Gastroesophageal sphincter (tissue), 4 donors: ENCODE measurements at places on chromosomes 2 and 18.

- ATAC-seq = no peak
Measured at GRCh38 chr2:72139874-72140620, 7.6 kb downstream of the CYP26B1 start.

DNA sequence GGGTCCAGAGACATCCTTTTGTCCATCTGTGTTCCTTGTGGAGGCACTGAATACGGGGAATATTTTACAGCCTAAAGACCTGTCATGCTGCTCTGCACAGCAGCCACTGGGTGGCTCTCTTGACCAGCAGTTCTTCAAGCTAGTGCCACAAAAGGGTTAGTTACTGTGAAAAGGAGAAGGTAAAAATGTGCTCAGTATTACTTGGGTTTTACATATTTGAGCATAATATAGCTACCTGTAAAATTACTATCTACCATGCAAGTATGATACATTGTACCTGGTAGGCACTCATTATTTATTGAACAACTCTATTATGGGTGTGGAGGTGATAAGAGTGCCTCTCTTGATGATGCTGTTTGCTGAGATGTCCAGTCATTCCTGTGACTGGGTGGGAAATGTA, 23.6 kb downstream of the FZD5 start:
- peak; percentile 61 for ATAC-seq

DNA sequence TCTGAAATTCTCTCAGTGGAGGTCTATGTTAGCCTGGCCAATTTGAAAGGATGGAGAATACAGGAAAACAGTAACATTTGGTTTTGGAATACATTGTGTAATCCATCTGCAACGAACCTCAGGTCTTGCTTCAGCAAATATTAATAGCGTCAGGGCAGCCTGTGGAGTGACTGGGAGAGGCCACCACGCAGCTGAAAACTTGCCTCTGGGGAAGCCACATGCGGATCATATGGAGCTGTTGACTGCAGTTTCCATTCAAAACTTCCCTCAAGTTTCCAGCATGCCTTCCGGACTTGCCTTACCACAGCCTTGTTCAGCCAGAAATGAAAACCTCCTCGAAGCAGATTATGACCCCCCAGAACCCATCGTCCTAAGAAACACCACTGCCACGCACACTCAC, 25.7 kb downstream of the BCL11A start:
- no peak for ATAC-seq

DNA sequence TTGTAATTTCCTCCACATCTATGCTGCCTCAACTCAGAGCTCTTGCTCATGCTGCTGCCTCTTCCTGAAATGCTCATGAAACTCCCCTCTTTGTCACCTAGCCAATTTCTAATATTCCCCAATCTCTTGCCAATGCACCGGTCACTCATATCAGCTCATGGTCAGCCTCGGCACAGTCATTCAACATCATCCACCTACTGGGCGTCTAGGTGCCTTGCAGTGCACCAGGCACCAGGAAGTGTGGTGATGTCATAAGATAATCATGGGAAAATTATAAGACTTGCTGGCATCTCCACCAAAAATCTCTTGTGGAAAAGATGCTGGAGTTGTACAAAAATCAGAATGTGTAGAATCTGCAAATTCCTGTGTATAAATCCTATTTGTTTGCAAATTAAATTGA, 52.6 kb upstream of the RAB27B start:
- no peak for ATAC-seq

GRCh38 chr2:44620189-44620990, 258.6 kb downstream of the CAMKMT start:
- ATAC-seq = no peak

- ATAC-seq = peak; percentile 66
Measured at GRCh38 chr2:18976168-18976961, 382.1 kb downstream of the OSR1 start.

GRCh38 chr2:239169311-239170048, 231.3 kb downstream of the HDAC4 start:
- no peak for ATAC-seq

- peak; percentile 17 for ATAC-seq
Measured at GRCh38 chr2:85754313-85755095, 713 bp downstream of the ATOH8 start.

GRCh38 chr18:3709205-3709604, 259.2 kb downstream of the TGIF1 start:
- no peak for ATAC-seq

GRCh38 chr2:176885001-176885643, 327.5 kb upstream of the HNRNPA3 start:
- no peak for ATAC-seq

DNA sequence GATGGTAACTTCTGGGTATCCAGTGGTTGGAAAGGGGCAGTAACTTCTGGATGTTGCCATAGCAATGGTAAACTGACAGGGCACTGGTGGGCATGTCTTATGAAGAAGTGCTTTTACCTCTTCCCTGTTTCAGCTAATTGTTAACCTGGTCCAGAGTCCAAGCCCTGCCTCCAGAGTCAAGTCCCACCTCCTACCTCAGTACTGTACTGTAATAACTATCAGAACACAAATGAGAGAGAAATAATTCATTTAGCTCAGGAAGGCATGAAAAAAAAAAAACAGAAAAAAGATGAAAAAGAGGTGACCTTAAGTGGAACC, 237.0 kb downstream of the ZNF804A start:
- no peak for ATAC-seq

DNA sequence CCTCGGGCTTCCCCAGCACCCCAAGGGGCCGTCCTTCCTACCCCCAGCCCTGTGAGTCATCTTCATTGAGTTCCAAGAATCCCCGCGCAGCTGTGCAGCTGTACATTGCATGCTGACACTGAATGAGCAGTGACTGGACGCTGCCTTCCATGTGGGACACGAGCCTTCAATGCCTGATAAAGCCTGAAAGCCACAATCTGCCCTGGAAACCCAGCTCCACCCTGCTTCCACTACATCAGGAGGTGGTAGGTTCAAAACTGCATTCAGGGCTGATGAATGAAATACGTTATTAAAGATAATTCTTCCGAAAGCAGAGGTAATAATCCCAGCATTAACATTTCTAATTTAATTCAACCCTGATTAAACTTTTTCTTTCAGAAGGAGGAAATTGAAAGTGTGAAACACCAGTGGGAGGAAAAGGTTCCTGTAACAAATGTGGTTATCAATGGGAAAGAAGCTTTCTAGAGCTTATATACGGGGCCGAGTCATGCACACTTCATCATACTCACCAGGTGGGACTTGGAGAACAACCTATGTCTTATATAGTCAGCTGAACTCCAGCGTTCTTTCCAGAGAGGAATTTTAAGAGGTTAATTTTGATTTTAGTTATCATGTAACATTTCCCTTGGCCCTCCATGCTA, 360.1 kb downstream of the LPIN1 start:
- peak; percentile 79 for ATAC-seq

DNA sequence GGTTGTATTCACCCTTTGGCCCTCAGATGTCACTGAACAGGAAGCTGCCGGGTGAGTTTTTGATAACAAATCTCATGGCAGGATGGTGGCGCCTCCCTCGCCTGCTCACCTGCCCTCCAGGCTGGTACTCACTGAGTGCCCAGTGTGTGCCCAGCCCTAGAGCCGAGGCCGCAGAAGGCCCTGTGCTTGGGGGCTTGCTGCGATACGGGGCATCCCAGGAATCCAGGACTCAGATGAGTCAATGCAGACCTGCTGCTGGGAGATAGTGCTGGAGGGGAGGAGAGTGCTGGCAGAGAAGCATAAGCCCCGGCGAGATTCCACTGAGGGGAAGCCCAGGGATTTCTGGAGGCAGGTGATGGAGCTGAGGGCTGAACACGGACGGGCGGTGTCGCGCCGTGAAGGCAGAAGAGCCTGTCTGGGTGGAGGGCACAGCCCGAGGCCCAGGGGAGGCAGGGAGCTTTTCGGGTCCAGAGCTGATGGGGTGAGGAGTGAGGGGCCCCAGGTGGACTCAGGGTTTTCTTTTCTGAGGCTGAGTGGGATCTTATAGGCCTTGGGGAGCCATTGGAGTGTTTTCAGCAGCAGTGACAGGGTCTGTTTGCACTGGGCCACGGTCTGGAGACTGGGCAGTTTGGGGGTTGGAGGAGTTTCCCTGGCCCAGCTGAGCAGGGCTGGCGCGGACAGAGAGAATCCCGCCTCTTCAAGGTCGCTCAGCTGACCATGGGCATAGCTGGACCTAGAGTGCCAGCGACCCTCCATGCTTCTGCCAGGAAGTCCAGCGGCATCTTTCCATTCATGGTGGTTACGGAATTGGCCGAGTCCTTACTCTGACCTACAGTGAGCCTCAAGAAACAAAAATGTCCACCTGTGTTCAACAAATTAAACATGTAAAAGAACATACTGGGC, 35.5 kb downstream of the LDLRAD4 start:
- ATAC-seq = no peak

GRCh38 chr18:13120983-13121441, 97.5 kb upstream of the LDLRAD4 start:
- ATAC-seq = peak; percentile 19

DNA sequence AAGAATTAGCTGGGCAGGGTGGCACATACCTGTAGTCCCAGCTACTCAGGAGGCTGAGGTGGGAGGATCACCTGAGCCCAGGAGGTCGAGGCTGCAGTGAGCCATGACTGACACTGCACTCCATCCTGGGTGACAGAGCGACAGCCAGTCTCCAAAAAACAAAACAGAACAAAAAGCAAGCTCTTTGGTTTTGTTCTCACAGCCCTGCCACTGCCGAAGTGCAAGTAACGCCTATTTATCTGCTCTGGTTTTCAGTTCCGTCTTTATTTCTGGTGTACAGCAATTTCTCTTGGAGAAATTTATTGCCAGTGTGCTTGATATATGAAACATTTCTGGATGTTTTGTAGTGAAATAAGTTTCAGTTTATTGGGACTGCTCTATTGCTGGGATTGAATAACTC, 61.9 kb downstream of the RAB10 start:
- no peak for ATAC-seq

- no peak for ATAC-seq
Measured at GRCh38 chr2:119864318-119864717, 104.6 kb downstream of the PTPN4 start.

DNA sequence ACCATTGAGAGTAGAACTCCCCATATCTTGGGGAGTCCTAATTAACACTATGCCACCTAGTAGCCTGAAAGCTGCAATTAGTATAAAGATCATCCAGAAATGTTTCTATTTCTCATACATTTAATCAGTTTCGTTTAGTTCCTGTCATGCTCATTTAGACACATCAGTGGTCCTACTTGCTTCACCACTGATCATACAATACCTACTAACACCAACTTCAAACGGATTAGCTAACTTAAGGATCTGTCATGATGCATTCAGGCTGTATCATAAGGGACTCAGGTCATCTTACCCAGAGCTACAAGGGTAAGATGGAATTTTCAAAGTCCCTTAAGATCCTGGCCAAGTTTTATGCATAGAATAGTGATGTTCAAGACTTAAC, 6.8 kb downstream of the SRSF7 start:
- ATAC-seq = no peak

- ATAC-seq = no peak
Measured at GRCh38 chr2:11764359-11764758, 17.9 kb downstream of the LPIN1 start.

DNA sequence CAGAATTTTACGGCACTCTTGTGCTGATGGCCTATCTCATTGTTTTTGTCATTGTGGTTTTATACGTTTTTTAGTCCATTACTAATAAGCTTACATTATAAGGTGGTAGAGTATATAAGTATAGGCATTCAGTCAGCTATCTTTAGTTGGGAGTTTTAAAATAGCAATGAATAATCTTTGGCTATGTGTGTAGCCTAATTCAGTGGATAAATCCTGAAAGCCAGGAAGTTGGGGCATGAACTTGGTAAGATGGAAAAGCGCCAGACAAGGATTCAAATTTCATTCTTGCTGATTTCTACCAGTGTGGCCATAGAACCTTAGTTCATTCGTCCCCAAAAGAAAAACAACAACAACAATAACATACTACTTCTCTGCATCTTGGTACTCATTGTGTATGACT, 31.2 kb downstream of the EPC2 start:
- ATAC-seq = no peak

DNA sequence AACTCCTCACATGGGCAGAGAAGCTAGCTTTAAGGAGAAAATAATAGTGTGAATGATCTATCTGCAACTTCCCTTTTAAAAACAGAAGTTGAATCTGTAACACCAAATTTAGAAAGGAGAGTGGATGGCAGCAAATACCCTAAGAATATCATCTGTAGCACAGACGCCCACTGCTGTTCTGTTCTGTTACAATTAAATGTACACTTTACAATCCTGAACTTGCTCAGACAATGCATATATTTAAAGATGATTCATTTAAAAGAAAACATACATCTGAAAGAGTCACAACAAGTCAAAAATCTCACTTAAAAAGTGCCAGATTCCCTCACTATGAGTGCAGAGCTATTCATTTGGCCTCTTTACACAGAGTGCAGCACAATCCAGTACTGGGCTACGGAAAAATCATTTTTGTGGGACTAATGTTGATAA, 8.0 kb upstream of the SERTAD2 start:
- no peak for ATAC-seq

- no peak for ATAC-seq
Measured at GRCh38 chr2:195501746-195502145, 155.3 kb upstream of the SLC39A10 start.
